ENCODE measurements at places on chromosomes 5 and 9. TPM values are rescaled to one million over a fixed set of nuclear protein-coding genes. Genes with fewer than 3 reads are reported as not detected.

DNA sequence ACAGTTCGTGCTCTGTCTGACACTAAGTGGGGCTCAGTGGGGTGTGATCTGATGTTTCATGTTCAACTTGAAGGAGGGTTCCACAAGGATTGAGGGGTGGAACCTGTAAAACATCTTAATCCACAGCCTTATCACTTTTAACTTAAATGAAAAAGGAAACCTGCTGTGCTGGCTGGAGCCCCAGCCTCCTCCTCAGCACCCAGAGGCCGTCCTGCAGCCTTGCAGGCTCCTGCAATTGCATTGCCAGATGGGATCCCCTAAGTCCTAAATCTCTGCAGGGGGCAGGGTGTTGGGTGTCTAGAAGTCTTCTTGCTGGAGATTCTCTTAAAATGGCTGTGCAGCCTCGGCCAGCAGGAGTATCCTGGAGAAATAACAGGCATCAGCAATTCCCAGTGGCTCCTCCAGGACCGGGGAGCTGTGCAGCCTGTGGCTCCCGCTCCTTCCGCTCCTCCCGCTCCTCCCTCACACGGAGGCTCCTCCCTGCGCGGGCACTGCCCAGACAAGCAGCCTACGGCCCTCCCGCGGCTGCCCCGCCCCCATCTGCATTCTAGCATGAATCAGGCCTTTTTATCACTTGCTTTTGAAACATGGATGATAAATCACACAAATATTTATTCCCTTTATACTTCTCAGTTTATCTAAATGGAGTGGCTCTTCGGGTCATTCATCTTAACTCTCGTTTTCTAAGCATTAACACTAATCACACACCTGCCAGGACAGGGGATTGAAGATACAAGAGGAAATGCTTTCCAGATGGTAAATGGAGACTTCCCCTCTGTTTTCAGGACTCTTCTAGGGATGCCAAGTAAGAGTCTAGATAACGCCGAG lies 131.0 kb downstream of the ADAMTS16 start:
- peaks cover 3% of the 10 kb centered on the region for H3K4me1 ChIP-seq
- H3K27me3 ChIP-seq, result no peaks in the 10 kb centered on the region
- peak; percentile 85 for DNase-seq
- H3K27ac ChIP-seq, result peak overlapping the region; percentile 21

GRCh38 chr5:108420755-108421154 lies 38.9 kb upstream of the FBXL17 start:
- no peak overlapping the region for H3K27ac ChIP-seq
- no peak for DNase-seq

DNA sequence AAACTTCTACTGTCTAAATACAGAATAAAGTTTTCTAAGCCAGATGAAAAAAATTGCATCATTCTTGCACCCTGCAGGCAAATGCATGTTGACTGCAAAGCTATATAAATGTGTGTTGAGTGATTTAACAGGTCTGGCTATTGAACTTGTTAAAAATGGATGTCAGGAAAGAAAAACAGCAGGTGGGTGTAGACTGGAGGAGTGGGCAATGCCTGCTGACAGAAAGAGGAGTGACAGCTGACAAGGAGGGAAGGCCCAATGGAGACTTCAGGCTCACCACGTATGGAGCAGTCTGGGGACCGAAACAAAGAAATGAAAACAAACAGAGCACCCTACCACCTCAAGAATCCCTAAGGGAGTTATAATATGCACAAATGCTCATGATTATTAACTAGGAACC lies 127.8 kb downstream of the GRIA1 start:
- no peaks in the 10 kb centered on the region for H3K36me3 ChIP-seq
- DNase-seq, result no peak
- no peak overlapping the region for H3K27ac ChIP-seq
- no peaks in the 10 kb centered on the region for H3K4me1 ChIP-seq
- H3K4me3 ChIP-seq, result no peak overlapping the region

GRCh38 chr9:18864516-18864915 lies 168.5 kb downstream of the SAXO1 start:
- DNase-seq, result no peak
- H3K4me3 ChIP-seq, result no peak overlapping the region

- H3K4me3 ChIP-seq, result no peak overlapping the region
- H3K27ac ChIP-seq, result no peak overlapping the region
- DNase-seq, result no peak
- H3K4me1 ChIP-seq, result peaks cover 6% of the 10 kb centered on the region
These were observed 76.6 kb downstream of the HRH2 start for GRCh38 chr5:175734501-175734900.

DNA sequence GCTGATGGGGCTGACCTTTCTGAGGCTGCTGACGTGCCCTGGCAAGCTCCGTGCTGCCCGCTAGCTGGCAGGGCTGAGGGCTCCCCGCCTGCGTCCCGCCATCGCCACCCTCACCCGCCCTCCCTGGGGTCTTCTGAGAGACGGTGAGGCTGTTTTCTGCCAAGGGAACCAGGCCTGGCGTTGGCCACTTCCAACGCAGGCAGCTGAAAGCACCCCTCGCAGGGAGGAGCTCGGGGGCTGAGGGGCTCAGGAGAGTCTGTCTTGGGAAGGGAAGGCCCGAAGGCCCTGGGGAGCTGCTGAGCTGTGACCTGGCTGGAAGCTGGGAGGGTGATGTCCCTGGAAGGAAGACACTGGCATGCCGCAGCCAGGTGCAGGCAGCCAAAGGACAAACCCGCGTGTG lies 9.8 kb upstream of the TMEM250 start:
- no peak for DNase-seq
- H3K4me1 ChIP-seq, result peaks cover 14% of the 10 kb centered on the region
- H3K36me3 ChIP-seq, result no peaks in the 10 kb centered on the region
- no peak overlapping the region for H3K4me3 ChIP-seq
- peaks cover 31% of the 10 kb centered on the region for H3K27me3 ChIP-seq
- H3K27ac ChIP-seq, result no peak overlapping the region

GRCh38 chr9:120303519-120303918 lies 276.4 kb downstream of the CDK5RAP2 start:
- no peaks in the 10 kb centered on the region for H3K36me3 ChIP-seq
- peaks cover 10% of the 10 kb centered on the region for H3K27me3 ChIP-seq
- no peak for DNase-seq
- no peaks in the 10 kb centered on the region for H3K4me1 ChIP-seq

DNA sequence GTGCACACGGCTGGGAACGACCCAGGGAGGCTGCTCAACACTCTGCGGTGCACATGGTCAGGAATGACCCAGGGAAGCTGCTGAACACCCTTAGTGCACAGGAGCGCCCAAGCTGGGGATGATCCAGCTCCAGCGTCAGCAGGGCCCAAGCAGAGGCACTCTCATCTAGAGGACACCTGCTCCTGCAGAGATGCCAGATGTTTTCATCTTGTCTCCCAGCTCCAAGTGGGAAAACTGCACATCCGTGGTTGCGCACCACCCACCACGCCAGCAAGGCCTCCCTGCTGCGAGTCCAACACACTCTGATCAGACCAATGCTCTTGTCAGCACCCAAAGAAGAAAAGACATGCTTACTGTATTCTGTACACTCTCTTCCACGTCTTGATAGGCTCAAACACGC lies 34.1 kb downstream of the UBE2QL1 start:
- no peak overlapping the region for H3K27ac ChIP-seq
- no peaks in the 10 kb centered on the region for H3K4me1 ChIP-seq
- H3K36me3 ChIP-seq, result no peaks in the 10 kb centered on the region
- DNase-seq, result no peak

DNA sequence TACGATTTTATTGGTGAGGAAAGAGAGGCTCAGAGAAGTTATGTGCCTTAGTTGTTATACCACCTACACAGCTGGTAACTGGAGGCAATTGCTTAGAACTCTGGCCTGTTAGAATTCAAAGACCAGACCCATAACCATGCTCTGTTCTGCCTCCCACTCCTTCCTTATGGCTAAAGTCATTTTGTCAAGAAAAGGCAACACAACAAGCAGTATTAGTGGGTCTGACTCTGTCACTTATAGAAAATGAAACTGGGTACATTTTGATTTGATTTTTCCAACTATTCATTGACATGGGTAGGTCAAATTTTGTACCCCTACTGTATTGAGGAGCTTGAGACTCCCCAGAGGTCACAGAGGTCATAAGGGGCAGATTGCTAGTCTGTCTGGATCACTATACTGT lies 44.5 kb upstream of the NR3C1 start:
- H3K36me3 ChIP-seq, result no peaks in the 10 kb centered on the region
- no peaks in the 10 kb centered on the region for H3K4me1 ChIP-seq
- no peak for DNase-seq
- no peak overlapping the region for H3K4me3 ChIP-seq

SHB gene
- 20.5 TPM for total RNA-seq

BTNL9 gene
- total RNA-seq, result 86.3 TPM
